ENCODE measurements at places on chromosomes 4 and X.

DNA sequence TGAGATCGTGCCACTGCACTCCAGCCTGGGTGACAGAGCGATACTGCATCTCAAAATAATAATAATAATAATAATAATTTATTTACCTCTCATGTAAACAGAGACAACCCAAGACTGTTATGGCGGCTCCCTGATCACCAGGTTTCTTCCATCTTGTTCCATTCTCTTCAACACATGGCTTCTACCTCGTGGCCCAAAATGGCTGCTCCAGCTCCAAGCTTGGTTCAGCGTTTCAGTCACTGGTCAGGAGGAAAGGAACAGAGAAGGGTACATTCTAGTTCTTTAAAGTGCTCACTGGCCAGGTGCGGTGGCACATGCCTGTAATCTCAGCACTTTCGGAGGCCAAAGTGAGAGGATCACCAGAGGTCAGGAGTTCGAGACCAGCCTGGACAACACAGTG lies 24.9 kb upstream of the CHRNA9 start:
- no peak for DNase-seq

DNA sequence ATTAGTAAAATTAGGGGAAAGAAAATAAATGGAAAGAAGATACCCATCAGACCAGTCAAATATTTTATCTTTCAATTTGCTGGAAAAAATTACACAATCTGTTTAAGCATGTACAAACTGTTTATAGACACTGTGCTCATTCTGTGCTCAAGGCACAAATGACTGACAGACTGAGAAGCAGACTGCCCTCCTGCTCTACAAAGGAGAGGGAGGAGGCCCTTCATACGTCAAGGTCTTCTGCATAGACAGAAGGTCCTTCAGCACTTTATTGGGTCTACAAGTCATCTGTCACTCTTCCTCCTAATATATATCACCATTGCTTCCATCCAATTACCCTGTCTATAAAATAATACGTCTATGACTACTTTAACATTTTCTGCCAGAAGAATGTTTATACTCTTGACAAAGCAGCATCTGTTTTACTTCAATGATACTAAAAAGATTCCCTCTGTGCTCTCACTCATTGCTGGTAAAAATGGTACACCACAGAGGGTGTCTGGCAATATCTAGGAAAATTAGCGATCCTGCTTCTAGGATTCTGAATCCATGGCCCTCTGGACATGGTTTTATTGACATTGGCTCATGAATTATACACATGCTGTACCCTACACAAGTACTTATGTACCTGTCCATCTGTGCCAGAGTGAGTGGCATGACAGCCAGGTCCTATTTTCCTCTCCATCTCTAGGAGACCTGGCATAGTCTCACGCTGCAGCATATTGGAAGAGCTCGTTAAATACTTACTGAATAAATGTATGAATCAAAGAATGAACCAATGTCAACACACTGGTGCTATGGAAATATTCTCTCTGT lies 11.3 kb downstream of the SLC10A6 start:
- no peak for DNase-seq

DNA sequence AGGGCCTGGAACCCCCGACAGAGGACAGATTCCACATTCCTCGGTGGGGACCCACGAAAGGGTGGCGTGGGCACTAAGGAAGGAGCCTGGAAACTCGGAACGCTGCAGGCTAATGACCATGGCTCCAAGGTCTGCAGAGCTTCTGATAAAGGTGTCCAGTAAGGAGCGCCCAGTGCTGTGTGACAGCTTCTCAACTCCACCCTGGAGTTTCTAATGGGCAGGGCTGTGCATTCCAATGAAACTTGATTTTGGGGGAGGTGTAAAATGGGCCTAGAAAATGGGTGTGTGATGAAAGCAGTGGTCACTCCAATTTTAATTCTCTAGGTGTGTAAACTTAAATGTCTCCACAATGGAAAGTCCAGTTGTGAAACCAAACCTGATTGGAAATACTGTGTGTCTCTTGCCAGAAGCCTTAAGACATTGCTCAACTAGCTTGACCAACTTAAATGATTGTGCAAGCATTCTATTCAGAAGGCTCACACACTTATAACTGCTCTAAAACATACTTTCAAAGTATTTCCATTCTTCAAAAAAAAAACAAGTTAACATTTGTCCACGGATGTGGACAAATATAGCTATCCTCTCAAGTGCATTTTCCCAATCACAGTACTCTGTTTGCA lies 52.1 kb downstream of the XAGE2 start:
- DNase-seq = no peak

DNA sequence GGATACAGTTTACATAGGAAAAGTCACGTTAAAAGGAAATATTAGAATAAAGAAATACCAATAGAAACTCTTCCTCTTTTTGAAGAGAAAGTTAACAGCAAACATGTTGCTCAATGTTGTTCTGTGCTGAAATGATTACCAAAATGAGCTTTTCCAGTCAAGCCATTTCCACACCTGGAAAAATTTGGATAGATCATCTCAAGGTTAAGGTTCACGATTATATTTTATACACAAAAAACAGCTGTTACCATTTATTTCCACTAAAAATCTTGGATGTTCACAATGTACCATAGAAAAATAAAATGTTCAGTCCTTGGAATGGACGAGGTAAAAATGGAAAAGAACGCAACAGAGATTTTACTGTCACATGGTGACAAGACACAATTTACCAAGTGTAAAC lies 218.7 kb downstream of the SCFD2 start:
- DNase-seq = no peak

GRCh38 chrX:124113621-124114600 lies 152.4 kb downstream of the STAG2 start:
- no peak for DNase-seq

DNA sequence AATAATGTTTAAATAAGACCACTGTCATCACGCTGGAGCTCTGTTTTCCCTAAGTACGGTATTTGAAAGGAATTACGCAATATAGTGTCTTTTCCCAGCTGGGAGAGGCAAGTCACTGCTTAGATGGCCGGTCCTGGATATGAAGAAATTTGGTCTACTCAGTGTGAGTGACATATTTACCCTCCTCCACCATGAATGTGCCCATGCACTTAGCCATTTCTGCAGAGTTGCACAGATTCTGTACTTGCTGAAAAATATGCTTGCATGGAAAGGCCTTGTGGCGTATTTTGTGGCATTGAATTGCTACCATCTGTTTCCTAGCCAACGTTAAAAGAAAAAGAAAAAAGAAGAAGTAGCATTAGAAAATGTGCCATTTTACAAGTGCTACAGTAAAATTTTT lies 73.1 kb downstream of the ADGRL3 start:
- no peak for DNase-seq

GRCh38 chr4:169151671-169152070 lies 119.1 kb downstream of the SH3RF1 start:
- DNase-seq = no peak

DNA sequence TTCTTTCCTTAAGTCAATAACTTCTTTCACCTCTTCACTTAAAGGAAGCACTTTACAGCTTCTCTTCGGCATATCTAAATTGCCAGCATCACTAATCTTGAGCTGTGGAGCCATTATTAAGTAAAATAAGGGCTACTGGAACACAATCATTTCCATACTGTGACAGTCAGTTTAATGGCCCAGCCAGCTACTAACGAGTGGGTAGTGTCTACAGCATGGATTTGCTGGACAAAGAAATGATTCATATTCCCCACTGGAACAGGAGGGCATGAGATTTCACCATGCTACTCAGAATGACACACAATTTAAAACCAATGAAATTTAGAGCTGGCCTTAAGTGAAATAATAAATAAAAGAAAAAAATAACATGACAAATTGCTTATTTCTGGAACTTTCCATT lies 72.1 kb downstream of the DDIT4L start:
- DNase-seq = no peak

- DNase-seq = no peak
Measured at GRCh38 chr4:78659665-78660064, 108.1 kb downstream of the ANXA3 start.

- DNase-seq = no peak
Measured at GRCh38 chrX:155028129-155028528, 1.5 kb downstream of the FUNDC2 start.

- DNase-seq = no peak
Measured at GRCh38 chrX:110188701-110189558, 129.0 kb downstream of the AMMECR1 start.

- DNase-seq = no peak
Measured at GRCh38 chr4:4269331-4269731, 20.6 kb downstream of the LYAR start.

DNA sequence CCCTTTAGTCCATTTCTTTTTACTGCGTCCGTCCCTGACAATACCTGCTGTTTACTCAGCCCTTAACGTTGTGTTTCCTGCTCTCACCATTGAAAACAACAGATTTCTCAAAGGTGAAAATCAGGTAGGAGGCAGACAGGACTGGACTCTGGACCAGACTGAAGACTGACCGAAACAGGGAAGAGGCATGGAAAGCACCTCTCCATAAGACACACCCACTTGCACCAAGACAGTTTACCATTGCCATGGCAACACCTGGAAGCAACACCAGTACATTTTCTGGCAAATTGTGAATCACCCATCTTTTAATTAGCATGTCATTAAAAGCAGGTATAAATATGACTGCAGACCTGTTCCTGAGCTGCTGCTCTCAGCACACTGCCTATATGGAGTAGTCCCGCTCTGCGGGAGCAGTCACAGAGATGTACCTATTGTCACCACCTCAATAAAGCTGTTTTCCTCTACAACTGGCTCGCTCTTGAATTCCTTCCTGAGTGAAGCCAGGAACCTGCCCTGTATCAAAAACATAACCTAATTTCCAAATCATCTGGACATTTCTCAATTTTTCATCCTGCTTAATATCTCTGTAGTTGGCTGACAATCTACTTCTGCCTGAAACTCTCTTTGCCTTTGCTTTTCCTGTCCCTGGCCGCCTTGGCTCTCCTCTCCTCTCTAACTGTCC lies 117.0 kb downstream of the RNF150 start:
- no peak for DNase-seq

DNA sequence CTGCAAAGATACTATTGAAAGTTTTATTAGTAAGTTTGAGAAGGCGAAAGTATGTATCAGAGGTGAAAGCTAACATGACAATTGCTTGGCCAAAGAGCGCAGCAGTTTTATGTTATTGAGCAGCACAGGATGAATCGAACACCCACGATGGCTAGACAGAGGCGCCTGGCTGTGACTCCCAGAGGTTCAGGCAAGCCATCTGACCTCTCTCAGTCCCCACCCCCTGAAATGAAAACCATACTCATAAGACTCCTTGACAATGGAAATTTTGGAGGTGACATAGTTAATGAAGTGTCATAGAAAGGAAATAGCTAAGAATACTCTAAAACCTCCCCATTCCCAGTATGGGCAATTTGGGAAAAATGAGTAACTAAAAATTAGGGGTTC lies 70.6 kb downstream of the MGST2 start:
- DNase-seq = no peak

- no peak for DNase-seq
Measured at GRCh38 chr4:1716065-1716945, 4.2 kb upstream of the SLBP start.

DNA sequence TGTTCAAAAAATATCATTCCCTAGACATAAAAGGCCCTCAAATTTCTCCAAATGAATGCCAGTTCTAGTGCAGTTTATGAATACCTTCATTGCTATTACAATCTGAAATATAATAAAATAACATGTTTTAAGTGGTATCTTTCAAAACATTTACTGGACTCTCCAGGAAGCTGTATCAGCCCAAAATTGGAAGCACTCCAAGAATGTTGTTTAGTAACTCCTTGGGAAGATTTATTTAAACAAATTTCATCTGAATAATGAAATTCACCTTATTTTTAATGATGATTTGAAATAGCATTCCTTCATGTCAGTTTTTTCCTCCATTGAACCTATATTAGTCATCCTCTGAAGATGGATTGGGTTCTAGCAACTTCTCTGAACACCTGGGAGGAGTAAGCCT lies 217.2 kb upstream of the PCDH18 start:
- DNase-seq = no peak

- no peak for DNase-seq
Measured at GRCh38 chrX:77668391-77669237, 117.4 kb downstream of the ATRX start.

GRCh38 chr4:146095860-146096259 lies 79.7 kb upstream of the LSM6 start:
- DNase-seq = no peak

DNA sequence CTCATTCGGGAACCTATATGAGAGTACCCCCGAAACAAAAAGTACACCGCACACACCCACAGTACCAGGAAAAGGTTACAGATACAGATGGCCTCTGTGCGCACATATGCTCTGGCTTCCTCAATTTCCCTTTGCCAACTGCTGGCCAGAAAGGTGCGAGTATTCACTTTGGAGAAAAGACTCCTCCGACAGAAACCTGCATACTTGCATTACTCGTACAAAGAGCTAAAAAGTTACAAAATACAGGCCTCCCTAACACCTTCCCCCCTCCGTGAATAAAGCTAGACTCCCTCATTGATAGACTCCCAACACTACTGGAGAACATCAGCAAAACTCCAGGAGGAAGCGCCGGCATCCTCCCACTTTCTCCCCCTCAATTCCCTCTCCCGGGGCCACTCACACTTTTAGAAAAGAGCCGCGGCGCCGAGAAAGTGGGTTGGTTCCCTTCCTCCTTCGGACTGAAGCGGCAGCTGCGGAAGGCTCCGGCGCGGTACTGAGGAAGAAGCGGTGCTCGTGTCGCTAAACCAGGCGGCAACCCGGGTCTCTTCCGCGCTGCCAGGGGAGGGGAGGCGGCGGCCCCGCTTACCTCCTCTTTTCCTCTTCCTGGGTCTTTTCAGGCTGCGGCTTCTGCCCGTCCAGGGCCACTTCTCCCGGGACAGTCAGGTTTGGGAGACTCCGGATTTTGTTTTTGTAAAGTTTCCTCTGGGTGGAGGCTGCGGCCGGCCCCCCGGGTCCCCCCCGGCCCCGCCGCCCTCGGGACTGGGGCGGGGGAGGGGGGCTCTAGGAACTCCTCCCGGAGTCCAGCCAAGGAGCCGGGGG lies 1.1 kb downstream of the FBXW7 start:
- no peak for DNase-seq

DNA sequence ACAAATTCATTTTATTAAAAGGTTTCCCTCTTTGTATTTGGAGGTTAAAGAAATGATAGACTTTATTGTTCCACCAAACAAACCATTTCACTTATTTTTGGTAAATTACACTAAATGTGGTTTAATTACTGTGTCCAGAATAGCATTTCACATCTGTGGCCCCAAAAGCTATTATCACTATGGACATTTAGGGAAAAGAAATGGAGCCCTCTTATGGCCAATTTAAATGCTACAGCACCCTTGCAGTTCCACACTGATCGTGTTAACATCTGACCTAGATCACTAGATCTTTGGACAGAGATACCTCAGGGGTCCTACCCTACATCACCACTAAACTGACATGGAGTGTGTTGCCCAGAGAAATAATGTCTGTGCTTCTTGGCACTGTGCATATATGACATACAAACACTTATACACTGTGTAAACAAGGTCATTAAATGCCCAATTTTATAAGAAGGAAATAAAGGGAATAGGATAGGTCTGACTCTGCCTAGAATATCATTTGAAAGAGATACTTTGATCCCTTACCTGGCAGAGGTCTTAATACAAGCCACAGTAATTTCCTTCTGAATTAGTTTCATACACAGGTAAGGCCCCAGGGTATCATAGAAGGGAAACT lies 163.9 kb downstream of the KDR start:
- no peak for DNase-seq
